ENCODE measurements at places on chromosomes 6 and 20.
A peak's percentile ranks its signal among the peaks of the same experiment; 100 is the strongest.

DNA sequence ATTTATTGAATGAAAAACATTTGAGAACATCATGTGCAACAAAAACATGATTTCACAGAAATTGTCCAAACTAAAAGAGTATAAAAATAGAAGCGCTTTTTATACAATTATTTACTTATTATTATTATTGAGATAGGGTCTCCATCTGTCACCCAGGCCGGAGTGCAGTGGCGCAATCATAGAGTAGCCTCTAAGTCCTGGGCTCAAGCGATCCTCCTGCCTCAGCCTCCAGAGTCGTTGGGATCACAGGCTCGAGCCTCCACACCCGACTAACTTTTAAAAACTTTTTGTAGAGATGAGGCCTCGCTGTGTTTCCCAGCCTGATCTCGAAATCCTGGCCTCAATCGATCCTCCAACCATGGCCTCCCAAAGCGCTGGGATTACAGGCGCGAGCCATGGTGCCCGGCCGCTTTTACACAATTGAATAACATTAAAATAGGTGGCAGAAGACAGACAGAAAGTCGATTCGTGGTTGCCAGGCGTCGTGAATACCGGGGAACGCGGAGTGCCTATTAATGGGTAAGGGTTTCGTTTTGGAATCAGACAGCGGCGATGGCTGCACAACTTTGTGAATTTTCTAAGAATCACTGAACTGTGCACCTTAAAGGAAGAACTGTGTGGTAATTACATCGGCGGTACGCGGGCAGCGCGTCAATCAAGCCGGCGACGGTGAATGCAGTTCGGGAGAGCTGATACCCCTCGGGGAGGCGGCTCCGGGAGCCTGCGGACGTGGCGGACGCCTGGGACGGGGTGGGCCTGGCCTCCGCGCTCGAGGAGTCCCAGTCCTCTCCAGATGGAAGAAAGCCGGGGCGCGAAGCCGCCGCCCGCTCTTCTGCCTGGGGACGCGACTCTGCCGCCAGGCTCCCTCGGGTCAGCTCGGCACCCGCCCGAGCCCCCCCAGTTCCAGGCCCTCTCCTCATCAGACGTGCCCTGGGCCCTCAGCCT is 807 bp downstream of the TBC1D20 start:
- peak; percentile 38 for DNase-seq

GRCh38 chr20:50727792-50728485 is 3.4 kb upstream of the PARD6B start:
- DNase-seq: no peak

DNA sequence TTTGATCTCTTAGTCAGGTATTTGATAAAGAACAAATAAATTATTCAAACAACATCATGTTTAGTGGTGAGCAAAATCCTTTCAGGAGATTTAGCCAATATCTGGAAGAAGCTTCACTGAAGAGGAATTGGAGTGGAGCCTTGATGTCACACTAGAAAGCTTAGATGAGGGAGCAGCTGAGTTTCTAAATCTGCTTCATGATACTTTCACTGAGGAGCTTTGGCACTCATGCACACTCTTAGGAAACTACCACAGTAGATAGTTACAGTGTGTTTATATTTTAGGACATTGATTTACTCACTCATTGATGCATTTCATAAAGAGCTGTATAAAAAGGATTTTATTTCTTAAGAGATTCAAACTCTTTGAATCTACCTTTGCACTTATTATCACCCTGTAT is 366.2 kb upstream of the BTBD3 start:
- DNase-seq: no peak

GRCh38 chr20:1805161-1805581 is 90.0 kb upstream of the SIRPA start:
- DNase-seq: no peak

DNA sequence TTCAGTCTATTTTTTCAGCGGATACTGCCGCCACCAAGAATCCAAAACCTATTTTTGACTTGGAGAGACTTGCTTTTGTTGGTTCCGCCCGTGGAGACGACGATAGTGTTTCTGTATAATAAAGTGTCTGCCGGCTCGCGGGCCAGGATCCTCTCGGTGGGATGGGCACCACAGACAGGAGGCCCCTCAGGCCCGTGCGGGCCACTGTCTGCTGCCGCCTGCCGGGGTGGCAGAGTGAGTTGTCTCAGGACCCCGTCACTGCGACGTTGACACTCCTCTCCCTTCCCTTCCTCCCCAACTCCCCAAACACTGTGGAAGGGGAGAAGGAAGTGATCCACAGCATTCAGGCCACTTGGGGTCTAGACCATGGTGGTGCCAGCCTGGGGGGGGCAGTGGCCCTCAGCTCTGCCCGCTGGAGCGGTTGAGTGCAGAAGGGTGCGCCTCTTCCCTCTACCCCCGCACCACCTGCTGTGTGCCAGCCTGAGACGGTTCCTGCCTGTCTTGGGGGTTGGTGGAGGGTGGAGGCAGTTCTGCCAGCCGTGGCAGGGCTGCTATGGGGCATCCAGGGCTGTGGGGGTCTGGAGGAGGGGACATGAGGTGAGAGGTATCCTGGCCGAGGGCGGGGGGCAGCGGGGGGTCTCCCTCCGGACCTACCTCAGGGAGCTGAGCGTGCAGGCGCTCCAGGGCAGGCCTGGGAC is 17.5 kb downstream of the RBM38 start:
- DNase-seq: no peak

- DNase-seq: peak; percentile 99
Observed at GRCh38 chr20:53773792-53774401, 180.3 kb upstream of the ZNF217 start.

DNA sequence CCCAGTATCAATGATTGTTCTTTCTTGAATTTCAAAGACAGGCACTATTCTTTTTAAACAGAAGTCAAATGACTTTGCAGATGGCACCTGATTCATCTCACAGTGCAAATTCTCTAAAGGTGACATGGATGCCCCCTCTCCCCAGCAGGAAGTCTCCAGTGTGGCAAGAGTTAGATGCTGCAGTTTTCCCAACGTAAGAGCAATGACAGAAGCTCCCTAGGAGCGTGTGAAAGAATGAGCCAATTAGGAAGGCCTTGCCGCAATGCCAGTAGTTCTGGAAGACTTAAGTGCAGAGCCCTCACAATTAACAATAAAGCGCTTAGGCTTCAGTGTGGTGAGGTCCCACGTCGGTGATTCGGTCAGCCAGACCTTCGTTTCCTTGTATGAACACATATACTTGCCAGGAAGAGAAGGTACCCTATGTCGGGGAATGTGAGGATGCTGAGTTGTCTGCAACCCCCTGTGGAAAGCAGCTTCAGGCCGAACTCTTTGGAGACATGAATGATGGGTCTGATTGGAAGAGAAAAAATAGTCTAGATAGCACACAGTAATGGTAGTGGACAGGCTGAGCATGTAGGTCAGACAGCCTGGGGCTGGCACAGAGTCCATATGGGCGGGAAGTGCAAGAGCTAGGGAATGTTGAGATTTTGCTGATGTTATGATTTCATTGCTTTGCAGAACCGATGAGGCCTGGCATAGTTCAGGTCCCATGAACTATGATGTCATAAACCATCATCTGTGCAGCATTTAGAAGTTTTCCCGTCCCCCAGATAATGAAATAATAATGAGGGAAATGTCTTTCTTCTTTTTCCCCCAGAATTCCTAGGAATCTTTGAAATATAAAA is 132.6 kb downstream of the PHACTR1 start:
- no peak for DNase-seq

- no peak for DNase-seq
Observed at GRCh38 chr20:50039706-50040431, 57.1 kb downstream of the SNAI1 start.

GRCh38 chr20:54525916-54526590 is 50.7 kb downstream of the DOK5 start:
- DNase-seq: no peak

DNA sequence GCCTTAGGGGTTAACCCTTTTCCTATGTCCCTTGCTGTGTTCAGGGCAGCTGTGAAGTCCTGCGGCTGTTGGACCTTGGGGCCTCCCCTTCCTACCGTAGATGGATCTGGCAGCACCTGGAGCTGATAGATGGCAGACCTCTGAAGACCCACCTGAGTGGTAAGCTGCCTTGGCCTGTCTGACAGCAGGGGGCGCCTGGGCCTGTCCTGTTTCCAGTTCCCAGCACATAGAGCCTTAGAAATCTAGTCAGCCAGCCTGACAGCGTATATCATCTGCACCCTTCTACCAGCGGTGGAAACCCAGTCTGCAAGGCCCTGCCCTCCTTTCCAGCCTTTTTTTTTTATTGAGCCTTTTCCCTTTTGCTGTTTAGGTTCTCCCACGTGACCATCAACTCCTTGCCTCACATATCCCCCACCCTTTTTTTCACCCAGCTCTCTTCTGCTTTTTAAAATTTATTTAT is 26.6 kb downstream of the CNBD2 start:
- peak; percentile 86 for DNase-seq

DNA sequence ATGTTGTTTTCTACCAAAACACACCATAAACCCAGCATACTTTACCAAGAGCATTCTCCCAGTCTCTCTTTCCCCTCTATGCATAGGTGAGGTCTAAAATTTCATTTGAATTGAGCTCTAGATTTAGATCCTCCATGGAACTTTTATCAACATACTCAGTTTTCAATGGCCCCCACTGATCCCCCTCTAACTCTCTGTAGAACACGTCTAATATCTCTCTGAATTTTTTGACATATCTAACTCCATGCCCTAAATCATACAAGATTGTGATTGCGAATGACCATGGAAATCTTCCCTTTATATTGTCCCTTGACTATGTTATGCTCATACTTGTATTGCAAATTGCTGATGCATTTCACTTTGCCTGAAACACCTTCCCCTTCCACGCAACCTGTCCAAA is 38.1 kb upstream of the HBS1L start:
- no peak for DNase-seq

GRCh38 chr6:27553123-27553904 is 80.4 kb upstream of the ZNF184 start:
- no peak for DNase-seq

DNA sequence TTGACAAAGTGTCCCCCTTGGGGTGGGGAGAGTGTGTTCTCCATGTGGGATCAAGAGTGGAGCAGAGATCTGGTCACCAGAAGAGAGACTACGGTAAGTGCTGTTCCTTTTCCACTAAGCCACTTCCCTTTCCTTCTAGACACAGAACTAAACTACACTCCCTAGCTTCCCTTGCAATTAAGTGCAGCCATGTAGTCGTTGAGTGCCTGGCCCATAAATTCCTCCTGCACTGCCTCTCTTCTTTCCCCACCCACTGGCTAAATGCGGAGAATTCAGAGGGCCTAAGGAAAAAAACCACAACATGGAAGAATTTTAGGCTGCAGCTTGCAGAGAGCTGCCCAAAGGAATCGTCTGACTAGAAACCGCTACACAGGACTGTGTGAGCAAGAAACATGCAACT is 1.5 kb downstream of the WDR27 start:
- DNase-seq: no peak

- DNase-seq: peak; percentile 88
Observed at GRCh38 chr6:139374357-139375225, at the start of gene CITED2. Gene CITED2, minus strand, starts transcription at chr6:139374648. Its CDS starts 704 bp downstream, at chr6:139373944.

Data from SW 1271 (cell line).